MG63 (cell line): ENCODE measurements at places on chromosomes 7 and 10. TPM values are rescaled to one million over a fixed set of nuclear protein-coding genes. Genes with fewer than 3 reads are reported as not detected.

Gene POU6F2
- not detected in 2 replicates for total RNA-seq

DNA sequence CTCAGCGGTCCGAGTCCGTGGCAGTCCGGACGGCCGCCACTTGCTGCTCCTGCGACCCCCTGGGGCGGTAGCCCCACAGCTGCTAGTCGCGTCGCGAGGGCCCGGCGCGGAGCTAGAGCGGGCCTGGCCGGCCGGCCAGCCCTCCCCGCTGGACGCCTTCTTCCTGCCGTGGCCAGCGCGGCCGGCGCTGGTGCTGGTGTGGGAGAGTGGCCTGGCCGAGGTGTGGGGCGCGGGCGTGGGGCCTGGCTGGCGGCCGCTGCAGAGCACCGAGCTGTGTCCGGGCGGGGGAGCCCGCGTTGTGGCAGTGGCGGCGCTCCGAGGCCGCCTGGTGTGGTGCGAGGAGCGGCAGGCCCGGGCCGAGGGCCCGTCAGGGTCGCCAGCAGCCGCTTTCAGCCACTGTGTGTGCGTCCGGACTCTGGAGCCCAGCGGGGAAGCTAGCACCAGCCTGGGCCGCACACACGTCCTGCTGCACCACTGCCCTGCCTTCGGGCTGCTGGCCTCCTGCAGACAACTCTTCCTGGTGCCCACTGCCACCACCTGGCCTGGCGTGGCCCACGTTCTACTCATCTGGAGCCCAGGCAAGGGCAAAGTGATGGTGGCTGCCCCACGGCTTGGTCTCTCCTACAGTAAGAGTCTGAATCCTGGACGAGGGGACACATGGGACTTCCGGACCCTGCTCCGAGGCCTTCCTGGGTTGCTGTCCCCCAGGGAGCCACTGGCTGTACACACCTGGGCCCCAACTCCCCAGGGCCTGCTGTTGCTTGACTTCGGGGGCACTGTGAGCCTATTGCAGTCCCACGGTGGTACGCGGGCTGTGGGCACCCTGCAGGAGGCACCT is 631 bp downstream of the HPS6 start:
- DNase-seq = peak; percentile 46

GRCh38 chr10:102133373-102134195 is 744 bp downstream of the PPRC1 start:
- DNase-seq = peak; percentile 88

DNA sequence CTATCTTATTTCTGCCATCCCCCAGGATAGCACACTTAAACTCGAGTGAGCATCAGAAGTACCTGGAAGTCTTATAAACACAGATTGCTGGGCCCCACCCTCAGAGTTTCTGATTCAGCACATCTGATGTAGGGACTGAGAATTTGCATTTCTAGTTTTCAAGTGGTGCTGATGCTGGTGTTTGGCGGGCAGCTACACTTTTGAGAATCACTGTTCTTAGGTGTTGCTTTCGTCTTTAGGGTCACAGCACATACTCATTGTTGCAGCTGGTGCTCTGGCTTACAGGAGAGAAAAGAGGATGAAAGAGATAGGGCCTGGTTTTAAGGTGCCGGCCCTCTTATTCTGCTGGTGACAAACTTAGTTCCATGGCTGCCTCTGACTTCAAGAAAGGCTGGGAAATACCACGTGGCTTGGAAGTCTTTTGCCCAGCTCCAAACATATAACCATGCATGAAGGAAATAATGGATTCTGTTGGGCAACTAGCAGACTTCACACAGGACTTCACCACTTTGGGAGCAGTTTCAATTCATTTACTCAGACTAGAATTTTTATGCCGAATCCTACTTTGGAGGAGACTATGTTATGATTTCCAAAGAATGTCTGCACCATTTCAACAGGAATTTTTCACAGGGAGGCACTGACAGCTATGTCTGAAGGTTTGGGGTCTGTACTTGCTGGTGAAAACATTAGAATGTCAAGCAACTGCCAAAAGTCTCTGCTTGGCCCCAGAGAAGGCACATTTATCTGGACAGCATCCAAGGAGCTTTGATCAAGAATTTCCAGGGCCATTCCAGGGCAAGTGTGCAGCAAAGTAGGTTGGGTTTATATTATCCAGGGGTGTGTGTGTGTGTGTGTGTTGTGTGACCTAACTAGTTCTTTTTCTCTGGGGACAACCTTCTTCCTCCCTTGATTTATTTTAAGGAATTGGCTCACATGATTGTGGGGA is 6.9 kb upstream of the MINDY4 start:
- DNase-seq = no peak

- DNase-seq = no peak
Observed at GRCh38 chr7:46208635-46209525, 287.8 kb upstream of the IGFBP3 start.

DNA sequence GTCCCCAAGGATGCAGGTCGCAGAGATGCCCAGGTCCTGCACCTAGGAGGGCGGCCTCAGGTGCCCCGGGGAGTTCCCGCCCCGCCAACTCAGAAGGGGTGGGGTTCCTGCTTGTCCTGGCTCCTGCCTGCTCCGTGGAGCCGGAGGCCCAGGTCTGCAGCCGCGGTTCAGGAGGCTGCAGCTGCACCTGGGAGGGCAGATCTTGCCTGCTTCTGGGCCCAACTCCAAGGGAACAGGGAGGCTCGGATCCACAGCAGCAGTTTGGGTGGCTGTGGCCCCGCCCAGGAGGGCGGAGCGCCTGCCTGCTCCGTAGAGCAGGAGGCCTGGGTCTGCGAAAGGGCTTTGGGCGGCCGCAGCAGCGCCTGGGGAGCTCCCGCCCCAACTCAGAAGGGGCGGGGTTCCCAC is 108.2 kb upstream of the EGR2 start:
- no peak for DNase-seq

Gene CTAGE15
- not detected in 2 replicates for total RNA-seq

DNA sequence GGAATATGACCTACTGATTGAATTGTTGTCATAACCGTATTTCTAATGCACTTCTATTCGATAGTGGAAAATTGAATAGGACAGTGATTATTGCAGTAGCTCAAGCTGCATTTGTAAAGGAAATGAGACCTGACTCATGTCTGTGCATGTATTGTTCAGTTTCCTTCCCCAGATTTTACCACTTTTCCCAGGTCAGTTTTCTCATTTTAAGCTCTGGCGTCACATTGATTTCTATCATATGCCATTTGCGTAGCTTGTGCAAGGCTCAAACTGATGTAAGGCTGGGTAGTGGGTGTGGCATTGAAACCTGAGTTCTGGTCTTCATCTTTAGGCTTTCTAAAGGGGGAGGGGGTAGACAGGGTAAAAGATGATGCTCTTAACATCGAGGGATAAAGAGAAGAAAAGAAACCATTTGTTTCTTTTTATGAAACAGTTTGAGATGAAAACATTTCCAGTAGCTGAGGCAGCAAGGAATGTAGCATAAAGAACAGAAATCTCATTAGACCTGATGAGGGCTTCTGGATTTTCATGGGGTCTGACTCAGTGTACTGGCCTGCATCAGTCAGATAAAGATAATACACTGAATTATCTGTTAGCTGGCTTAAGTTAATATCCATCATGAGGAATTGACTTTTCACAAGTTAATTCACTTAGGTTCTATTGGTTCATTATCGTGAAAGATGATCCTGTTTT is 182.3 kb upstream of the CDCA7L start:
- no peak for DNase-seq
